SK-N-SH (cell line): ENCODE measurements at places on chromosomes 1 and 21.

DNA sequence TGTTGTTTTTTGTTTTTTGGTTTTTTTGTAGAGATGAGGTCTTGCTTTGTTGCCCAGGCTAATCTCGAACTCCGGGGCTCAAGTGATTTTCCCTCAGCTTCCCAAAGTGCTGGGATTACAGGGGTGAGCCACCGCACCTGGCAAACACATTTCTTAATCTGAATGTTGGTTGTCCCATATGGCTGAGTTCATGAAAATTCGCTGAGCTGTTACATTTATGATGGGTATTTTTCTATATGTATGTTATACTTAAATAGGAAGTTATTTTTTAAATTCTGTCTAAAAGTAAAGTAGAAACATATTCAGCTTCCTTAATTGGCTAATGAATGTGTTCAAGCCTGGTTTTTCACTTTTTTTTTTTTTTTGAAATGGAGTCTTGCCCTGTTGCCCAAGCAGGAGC is 75.1 kb downstream of the ASH1L start:
- no peaks in the 10 kb centered on the region for H3K27me3 ChIP-seq
- H3K27ac ChIP-seq, result no peak overlapping the region
- no peaks in the 10 kb centered on the region for H3K36me3 ChIP-seq
- no peak overlapping the region for H3K4me3 ChIP-seq
- DNase-seq, result no peak
- H3K4me1 ChIP-seq, result no peaks in the 10 kb centered on the region

- no peak overlapping the region for H3K4me3 ChIP-seq
- no peaks in the 10 kb centered on the region for H3K27me3 ChIP-seq
- DNase-seq, result no peak
- 0 out of 2 replicates have a peak, but pooled peaks cover 2% of the 10 kb centered on the region for H3K36me3 ChIP-seq
These were observed 159.8 kb downstream of the PBX1 start for GRCh38 chr1:164718821-164719220.

DNA sequence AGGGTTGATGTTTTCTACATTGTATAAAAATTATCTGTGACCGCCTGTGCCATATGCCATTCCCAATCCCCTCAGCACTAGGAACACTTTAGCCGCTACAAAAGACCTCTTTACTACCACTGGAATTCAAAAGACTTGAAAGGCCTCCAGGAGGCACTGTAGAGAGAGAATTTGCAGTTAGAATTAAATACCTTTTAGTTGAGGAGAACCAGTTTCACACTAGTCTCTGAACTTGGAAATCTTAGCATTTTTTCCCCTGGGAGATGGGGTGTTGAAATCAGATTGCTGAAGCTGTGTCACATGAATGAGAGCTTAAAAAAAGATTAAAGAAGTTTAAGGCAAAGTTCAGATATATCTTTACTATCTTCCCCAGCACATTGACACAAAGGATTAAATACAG is 291.0 kb downstream of the ADGRL2 start:
- H3K36me3 ChIP-seq, result no peaks in the 10 kb centered on the region
- no peak overlapping the region for H3K4me3 ChIP-seq
- no peak overlapping the region for H3K27ac ChIP-seq
- DNase-seq, result no peak
- H3K4me1 ChIP-seq, result no peaks in the 10 kb centered on the region

DNA sequence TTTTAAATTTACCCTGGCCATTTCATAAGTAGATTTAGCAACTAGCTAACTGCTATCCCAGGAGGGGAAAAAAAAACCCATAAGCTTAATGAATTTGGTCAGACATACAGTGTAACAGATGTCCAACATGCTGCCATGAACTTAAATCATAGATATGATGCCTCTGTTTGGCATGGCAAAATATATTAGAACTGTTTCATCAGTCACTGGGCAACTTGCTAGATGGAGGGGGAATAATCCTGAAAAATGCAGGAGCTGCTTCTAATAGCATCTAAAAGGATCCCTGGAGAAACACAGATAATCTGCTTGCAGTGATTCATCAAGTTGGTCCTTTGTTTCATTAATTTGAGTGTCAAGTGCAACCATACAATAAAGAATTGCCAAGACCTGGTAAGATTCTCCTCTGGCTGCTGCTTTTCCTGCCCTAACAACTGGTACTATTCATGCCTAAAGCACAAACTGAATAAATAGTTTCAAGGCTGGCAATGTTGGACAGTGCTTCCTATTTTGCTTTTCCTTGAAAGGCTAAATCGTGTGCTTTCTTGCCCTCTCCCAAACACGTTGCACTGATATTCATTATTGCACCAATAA is 1.5 kb upstream of the ST6GALNAC5 start:
- peaks cover 2% of the 10 kb centered on the region; the same call in 1 of the 2 replicates for H3K36me3 ChIP-seq
- H3K4me3 ChIP-seq, result no peak overlapping the region
- H3K27ac ChIP-seq, result peak overlapping the region; percentile 18; the same call in 1 of the 2 replicates
- peaks cover 9% of the 10 kb centered on the region; the same call in 1 of the 2 replicates for H3K4me1 ChIP-seq

DNA sequence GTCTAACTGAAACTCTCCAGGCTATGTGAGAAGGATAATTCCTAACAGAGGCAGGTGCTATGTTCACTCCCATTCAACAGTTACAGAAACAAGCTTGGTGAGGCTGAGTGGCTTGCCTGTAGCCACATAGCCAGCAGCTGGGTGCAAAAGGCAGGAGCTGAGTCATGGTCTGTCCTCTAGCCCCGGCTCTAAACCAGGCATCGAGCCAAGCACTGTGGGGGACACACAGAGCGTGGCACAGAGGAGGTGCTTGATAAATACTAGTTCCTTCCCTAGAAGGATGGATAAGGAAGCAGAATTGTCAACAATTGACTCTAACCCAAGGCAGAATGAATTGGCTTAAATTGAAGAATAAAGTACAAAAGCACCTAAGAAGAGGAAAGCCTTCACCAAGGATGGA is 10.4 kb upstream of the KCNA2 start:
- H3K4me3 ChIP-seq, result no peak overlapping the region
- peaks cover 11% of the 10 kb centered on the region for H3K27me3 ChIP-seq
- peaks cover 3% of the 10 kb centered on the region; the same call in 1 of the 2 replicates for H3K4me1 ChIP-seq
- no peaks in the 10 kb centered on the region for H3K36me3 ChIP-seq
- DNase-seq, result no peak

DNA sequence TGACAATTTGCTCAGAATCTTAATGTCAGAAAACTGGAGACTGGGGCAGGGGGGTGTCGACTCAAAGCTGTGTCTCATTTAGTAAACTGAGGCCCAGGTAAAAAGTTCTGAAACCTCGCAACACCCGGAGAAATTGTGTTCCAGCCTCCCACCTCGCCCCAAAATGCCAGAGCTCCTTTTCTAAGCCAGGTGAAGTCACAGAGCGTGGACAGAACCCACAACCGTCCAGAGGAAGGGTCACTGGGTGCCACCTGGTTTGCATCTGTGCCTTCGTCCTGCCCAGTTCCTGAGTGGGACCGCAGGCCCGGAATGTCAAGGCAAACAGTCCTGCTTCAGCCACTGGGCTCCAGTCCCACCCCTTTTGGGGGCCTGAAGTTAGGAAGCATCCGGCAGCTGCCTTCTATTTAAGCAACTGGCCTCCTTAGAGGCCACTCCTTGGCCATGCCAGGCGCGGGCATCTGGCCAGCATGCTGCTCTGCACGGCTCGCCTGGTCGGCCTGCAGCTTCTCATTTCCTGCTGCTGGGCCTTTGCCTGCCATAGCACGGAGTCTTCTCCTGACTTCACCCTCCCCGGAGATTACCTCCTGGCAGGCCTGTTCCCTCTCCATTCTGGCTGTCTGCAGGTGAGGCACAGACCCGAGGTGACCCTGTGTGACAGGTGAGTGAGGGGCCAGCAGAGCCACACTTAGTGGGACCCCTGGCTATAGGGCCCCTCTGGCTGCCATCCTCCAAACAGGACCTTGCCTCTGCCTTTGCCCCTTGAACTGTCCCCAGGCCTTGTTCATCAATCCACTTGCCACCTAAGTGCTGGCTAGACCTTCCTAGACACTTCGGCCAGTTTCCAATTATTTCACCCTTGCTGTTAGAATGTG is at the start of gene TAS1R1:
TAS1R1 (plus strand) TSS at position 401 of the 872 bp plus-strand sequence; CDS start at position 468, 67 bp downstream.
- H3K27ac ChIP-seq, result peak within 1 kb of the TSS; percentile 48; the same call in 1 of the 2 replicates
- no peaks in the 10 kb centered on the region for H3K36me3 ChIP-seq
- H3K4me3 ChIP-seq, result peak within 1 kb of the TSS; percentile 86

- no peak overlapping the region for H3K4me3 ChIP-seq
- DNase-seq, result no peak
- H3K36me3 ChIP-seq, result no peaks in the 10 kb centered on the region
- no peaks in the 10 kb centered on the region for H3K27me3 ChIP-seq
These were observed 120.4 kb downstream of the WDR3 start for GRCh38 chr1:118049981-118050380.

- no peak overlapping the region for H3K4me3 ChIP-seq
- peaks cover 40% of the 10 kb centered on the region; the same call in 1 of the 2 replicates for H3K27me3 ChIP-seq
These were observed 184.0 kb downstream of the CDC7 start for GRCh38 chr1:91684481-91685196.

DNA sequence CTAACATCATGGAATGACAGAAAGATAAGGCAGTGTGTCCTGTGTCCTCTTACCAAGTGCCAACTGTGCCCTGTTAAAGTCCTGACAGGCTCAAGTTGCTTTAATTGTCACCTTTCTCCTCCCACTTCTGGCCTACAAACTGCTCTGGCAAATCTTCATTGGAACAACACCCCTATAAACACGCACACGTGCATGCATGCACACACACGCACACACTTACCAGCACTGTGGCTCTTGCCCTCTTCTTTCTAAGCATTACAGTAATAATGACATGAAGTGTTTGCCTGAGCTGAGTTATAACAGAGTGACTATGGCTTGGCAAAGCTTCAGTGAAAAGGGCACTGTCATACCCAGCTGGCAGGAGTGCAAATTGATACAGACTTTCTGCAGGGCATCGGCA is 82.3 kb upstream of the SYT6 start:
- H3K4me1 ChIP-seq, result no peaks in the 10 kb centered on the region
- no peak overlapping the region for H3K4me3 ChIP-seq
- H3K27me3 ChIP-seq, result 0 out of 2 replicates have a peak, but pooled peaks cover 4% of the 10 kb centered on the region
- no peaks in the 10 kb centered on the region for H3K36me3 ChIP-seq
- H3K27ac ChIP-seq, result no peak overlapping the region

DNA sequence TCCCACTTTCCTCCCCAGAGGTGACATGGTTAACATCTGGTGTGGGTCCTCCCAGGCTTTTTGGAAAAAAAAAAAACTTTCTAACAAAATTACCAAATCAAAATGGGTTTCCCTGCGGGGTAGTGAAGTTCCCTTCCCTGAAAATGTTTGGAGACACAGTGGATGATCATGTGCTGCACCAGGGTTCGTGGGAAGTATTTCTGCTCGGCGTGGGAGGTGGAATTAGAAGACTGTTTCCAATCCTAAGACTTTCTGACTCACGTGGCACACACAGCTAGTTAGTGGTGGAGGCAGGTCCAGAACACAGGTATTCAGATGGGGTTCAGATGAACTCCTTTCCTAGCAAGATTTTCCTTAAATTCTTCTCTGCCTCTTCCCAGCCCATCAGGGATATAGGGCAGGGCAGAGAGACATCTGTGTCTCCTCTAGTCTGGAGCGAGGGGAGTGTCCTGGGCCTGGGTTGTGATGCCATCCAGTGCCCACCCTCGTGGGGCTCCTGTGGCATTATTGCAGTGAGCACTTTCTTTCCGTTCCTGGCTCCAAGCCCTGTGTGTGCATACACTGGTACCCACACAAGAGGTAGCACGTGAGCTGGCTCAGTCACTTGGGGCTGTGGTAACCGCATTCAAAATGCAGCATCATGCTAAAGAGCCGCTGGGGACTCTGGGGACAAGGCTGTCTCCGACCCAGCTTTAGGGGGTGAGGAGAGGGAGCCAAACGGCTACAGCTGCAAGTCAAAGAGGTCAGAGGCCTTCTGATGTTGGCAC is 27.5 kb downstream of the KCNC4 start:
- H3K36me3 ChIP-seq, result no peaks in the 10 kb centered on the region
- no peaks in the 10 kb centered on the region for H3K27me3 ChIP-seq
- H3K4me1 ChIP-seq, result peaks cover 47% of the 10 kb centered on the region
- H3K27ac ChIP-seq, result no peak overlapping the region
- H3K4me3 ChIP-seq, result no peak overlapping the region

GRCh38 chr1:42533101-42533863 is 70.2 kb downstream of the CCDC30 start:
- H3K4me1 ChIP-seq, result no peaks in the 10 kb centered on the region
- no peak overlapping the region for H3K4me3 ChIP-seq
- H3K27ac ChIP-seq, result no peak overlapping the region
- H3K36me3 ChIP-seq, result no peaks in the 10 kb centered on the region
- DNase-seq, result no peak
- H3K27me3 ChIP-seq, result no peaks in the 10 kb centered on the region

GRCh38 chr1:47482786-47483185 is 44.9 kb downstream of the FOXD2 start:
- no peak for DNase-seq
- no peak overlapping the region for H3K27ac ChIP-seq
- H3K4me1 ChIP-seq, result no peaks in the 10 kb centered on the region
- no peaks in the 10 kb centered on the region for H3K36me3 ChIP-seq
- no peaks in the 10 kb centered on the region; the same call in 1 of the 2 replicates for H3K27me3 ChIP-seq

GRCh38 chr1:60036856-60037460 is 36.6 kb downstream of the C1orf87 start:
- no peak for DNase-seq
- H3K4me3 ChIP-seq, result no peak overlapping the region
- no peaks in the 10 kb centered on the region for H3K4me1 ChIP-seq
- no peaks in the 10 kb centered on the region for H3K36me3 ChIP-seq

DNA sequence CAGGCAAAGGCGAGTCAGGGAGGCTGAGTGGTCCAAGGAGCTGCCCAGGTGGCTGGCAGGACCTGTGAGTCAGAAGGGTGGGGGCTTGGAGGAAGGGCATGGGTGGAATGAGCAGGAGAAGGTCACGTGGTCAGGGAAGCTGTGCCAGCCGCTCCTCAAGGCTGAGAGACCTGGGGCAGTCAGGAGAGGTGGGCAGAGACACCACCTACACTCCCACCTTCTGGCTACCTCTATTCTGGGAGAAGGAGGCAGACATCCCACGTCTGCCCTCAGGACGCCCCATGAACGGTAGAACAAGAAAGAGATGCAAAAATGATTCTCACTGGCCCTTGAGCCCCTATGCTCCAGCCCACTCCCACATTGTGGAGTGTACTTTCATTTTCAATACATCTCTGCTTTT is 151.8 kb upstream of the RAB4A start:
- no peak for DNase-seq
- H3K4me3 ChIP-seq, result no peak overlapping the region
- H3K4me1 ChIP-seq, result no peaks in the 10 kb centered on the region
- H3K27ac ChIP-seq, result no peak overlapping the region
- no peaks in the 10 kb centered on the region for H3K27me3 ChIP-seq
- no peaks in the 10 kb centered on the region for H3K36me3 ChIP-seq

GRCh38 chr1:229507502-229507901 is 639 bp downstream of the NUP133 start:
- no peaks in the 10 kb centered on the region for H3K27me3 ChIP-seq
- H3K4me3 ChIP-seq, result peak overlapping the region; percentile 94
- DNase-seq, result no peak
- peak overlapping the region; percentile 80 for H3K27ac ChIP-seq
